ENCODE measurements at places on chromosomes 3 and 15. TPM values are rescaled to one million over a fixed set of nuclear protein-coding genes. Genes with fewer than 3 reads are reported as not detected.

DNAJC13 gene
- 27.0 TPM for total RNA-seq

THRB gene
- 7.5 TPM for total RNA-seq

SAMMSON gene
- 0.94 TPM for total RNA-seq

DOCK3 gene
- 1.7 TPM for total RNA-seq

NR2C2 gene
- 14.1 TPM for total RNA-seq

MANF gene
- 73.1 TPM for total RNA-seq

SCN11A gene
- total RNA-seq, result under 0.01 TPM

ARGFX gene
- total RNA-seq, result not detected

CNTN4 gene
- total RNA-seq, result 6.5 TPM

ALDH1L1 gene
- 1.8 TPM for total RNA-seq

TMIE gene
- total RNA-seq, result 0.18 TPM

GPR156 gene
- not detected for total RNA-seq

RARRES1 gene
- 8.8 TPM for total RNA-seq

FBXW12 gene
- total RNA-seq, result not detected

COLQ gene
- total RNA-seq, result 0.95 TPM

SLC33A1 gene
- 21.7 TPM for total RNA-seq

SIDT1 gene
- 4.4 TPM for total RNA-seq

THSD4 gene
- total RNA-seq, result 144 TPM

LRRIQ4 gene
- not detected for total RNA-seq

DZIP1L gene
- 17.4 TPM for total RNA-seq

TIGIT gene
- 0.94 TPM for total RNA-seq

TGM5 gene
- total RNA-seq, result 11.5 TPM

ERICH6 gene
- total RNA-seq, result not detected

CASR gene
- not detected for total RNA-seq

TIMP4 gene
- total RNA-seq, result 6.7 TPM

SH3BP5 gene
- total RNA-seq, result 8.5 TPM

KLF15 gene
- 43.1 TPM for total RNA-seq

PLCB2 gene
- 15.9 TPM for total RNA-seq

ZNF609 gene
- total RNA-seq, result 13.6 TPM

KCNAB1 gene
- 0.40 TPM for total RNA-seq

CACNA1D gene
- 0.56 TPM for total RNA-seq

NAALADL2 gene
- 6.3 TPM for total RNA-seq

KBTBD12 gene
- total RNA-seq, result 0.38 TPM

HEMK1 gene
- 5.0 TPM for total RNA-seq

IL20RB gene
- total RNA-seq, result 101 TPM

CACNA2D2 gene
- not detected for total RNA-seq

TRPM1 gene
- not detected for total RNA-seq

TMEM45A gene
- total RNA-seq, result 6.7 TPM

CHRNA5 gene
- total RNA-seq, result 0.95 TPM

HYAL1 gene
- 1.8 TPM for total RNA-seq

CYP8B1 gene
- not detected for total RNA-seq

HDC gene
- not detected for total RNA-seq

ZBTB20 gene
- 41.8 TPM for total RNA-seq

AHSG gene
- total RNA-seq, result not detected

LSAMP gene
- 5.5 TPM for total RNA-seq
